Right ventricle myocardium inferior (tissue), 1 donor: ENCODE measurements at places on chromosomes 3 and 15. TPM values are rescaled to one million over a fixed set of nuclear protein-coding genes. Genes with fewer than 3 reads are reported as not detected.

DNA sequence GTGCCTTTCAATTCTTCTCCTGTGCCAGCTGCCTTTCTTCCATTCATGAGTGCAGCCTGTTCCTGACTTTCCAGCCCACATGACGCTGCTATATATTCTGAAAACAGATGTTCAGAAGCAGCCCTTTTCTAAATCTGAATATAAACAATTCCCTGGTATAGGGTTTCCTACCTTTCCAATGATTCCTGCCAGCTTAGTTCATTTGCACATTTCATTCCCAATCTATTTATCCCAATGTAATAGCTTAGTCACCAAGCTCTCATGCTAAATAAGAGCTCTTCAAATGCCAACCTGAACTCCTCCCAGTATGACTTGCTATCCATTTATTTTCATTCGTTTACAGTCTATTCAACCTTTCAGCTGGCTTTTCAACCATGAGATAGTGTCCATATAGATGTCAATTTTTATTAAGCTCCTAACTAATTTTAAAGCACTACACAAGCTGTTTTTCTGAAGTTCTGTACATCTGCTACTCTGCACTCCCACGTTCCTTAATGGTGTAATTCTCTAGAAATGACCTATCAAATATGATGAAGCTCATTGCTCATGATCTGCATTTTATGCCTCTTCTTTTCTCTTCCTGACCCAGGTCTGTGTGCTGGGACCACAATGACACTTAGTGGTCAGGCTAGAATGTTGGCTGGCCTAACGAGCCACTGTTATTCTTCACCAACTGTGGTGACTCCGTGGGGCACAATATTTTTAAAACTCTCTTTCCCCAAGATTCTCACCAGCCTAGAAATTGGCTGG lies 605.0 kb upstream of the TBL1XR1 start:
- DNase-seq: no peak

- peak; percentile 74 for DNase-seq
These were observed 644 bp downstream of the ZNF609 start for GRCh38 chr15:64460724-64461720.

DNA sequence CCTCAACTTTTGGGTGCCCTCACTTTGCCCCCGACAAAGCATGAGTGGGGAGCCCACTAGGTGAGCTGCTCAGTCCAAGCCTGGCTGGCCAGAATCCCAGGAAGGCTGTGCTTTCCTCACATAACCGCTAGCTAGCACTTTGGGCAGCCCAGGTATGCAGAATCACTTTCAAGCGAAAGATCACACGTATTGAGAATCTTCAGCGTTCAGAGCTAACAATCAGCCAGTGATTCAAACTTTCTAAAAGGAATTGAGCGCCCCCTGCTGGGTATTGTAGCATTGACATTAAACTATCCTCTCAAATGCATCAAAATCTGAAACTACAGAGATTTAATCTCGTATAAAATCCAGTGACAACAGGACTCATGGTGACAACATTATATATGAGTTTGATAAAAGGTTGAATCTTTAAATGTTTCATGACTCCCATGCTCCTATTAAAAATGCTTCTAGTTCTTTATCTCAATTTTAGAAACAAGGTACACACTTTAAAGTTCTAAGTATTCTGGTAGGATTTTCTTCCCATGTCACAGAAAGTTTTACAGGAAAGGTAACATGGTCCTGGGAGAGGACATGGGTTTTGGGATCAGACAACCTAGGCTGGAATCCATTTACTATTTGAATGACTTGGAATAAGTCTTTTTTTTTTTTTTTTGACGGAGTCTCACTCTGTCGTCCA lies 11.8 kb downstream of the ANAPC13 start:
- DNase-seq: peak; percentile 45

DNA sequence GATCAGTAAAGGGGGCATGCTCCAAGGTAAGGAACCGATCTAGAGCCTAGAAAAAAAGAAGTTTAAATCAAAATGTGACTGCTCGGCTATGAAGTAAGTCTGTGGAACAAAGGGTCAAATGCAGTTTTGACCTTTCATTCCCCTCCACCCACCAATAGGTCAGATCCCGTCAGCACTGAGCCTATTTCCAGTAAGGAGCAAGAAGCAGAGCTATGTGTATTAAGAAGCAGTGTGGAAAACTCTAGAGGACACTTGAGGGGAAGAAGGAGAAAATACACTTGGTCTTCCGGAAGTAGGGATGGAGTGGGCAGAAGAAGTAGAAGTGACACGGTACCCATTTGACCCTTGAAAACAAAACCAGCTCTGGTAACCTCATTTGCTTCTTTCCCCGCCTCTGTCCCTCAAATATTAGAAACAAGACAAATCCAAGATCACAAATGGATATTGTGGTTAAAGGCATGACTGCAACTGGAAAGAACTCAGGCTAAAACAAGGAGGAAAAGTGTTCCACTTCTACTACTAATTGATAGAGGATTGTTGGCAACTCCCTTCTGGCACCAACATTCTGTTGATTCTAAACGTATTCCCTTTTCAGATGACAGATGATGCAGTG lies 888.3 kb upstream of the NR2F2 start:
- DNase-seq: no peak

SLC27A2 gene
- not detected for total RNA-seq

RFTN1 gene
- total RNA-seq: 26.8 TPM

ELL3 gene
- total RNA-seq: 1.5 TPM

LRRIQ4 gene
- total RNA-seq: not detected
